ENCODE measurements at places on chromosomes 5 and 9. TPM values are rescaled to one million over a fixed set of nuclear protein-coding genes. Genes with fewer than 3 reads are reported as not detected.

Gene IFNA21
- not detected for total RNA-seq

Gene FAT2
- not detected for total RNA-seq

Gene IL17B
- total RNA-seq: 46.8 TPM

Gene MPDZ
- total RNA-seq: 46.2 TPM

Gene TPRN
- 2.8 TPM for total RNA-seq

Gene SLC45A2
- total RNA-seq: not detected

Gene CDH10
- total RNA-seq: not detected

Gene PRSS3
- not detected for total RNA-seq

Gene CDC37L1
- 17.2 TPM for total RNA-seq

Gene MARVELD2
- total RNA-seq: not detected

Gene REEP2
- 3.5 TPM for total RNA-seq

Gene GFI1B
- not detected for total RNA-seq

Gene MELK
- total RNA-seq: not detected

Gene RUSC2
- 116 TPM for total RNA-seq

Gene COL5A1
- 99.6 TPM for total RNA-seq

Gene FRMD3
- total RNA-seq: 8.5 TPM

Gene FOXD4L5
- total RNA-seq: not detected

Gene CER1
- not detected for total RNA-seq

Gene PPP3R2
- not detected for total RNA-seq

Gene TSTD2
- 1.4 TPM for total RNA-seq

Gene IL5
- total RNA-seq: not detected

Gene ANKRD18A
- total RNA-seq: not detected

Gene PCSK5
- total RNA-seq: 66.3 TPM

Gene SCGB3A2
- not detected for total RNA-seq

Gene LCN15
- total RNA-seq: not detected

Gene PCAT7
- total RNA-seq: not detected

Gene MAT2B
- 21.8 TPM for total RNA-seq

Gene MSX2
- not detected for total RNA-seq

Gene RLN1
- total RNA-seq: not detected

Gene OR1J2
- not detected for total RNA-seq

Gene CLTB
- 189 TPM for total RNA-seq

Gene CCL27
- 9.3 TPM for total RNA-seq

Gene RCL1
- total RNA-seq: 28.3 TPM

Gene SIT1
- total RNA-seq: not detected

Gene ZNF366
- 7.9 TPM for total RNA-seq

Gene SOWAHA
- not detected for total RNA-seq

Gene ZNF883
- not detected for total RNA-seq

Gene AK8
- total RNA-seq: not detected

Gene KIF20A
- total RNA-seq: not detected

Gene CDX1
- not detected for total RNA-seq

Gene LMBRD2
- 24.5 TPM for total RNA-seq

Gene YTHDC2
- total RNA-seq: 8.3 TPM

Gene BAAT
- 0.53 TPM for total RNA-seq

Gene NSUN2
- total RNA-seq: 19.1 TPM

Gene ANKRD33B
- 7.2 TPM for total RNA-seq

Gene ROPN1L
- not detected for total RNA-seq

Gene AP3B1
- total RNA-seq: 37.3 TPM

Gene APBA1
- total RNA-seq: 8.7 TPM

Gene SPATA31A3
- total RNA-seq: not detected

Gene ECM2
- 20.1 TPM for total RNA-seq

Gene TMEM245
- 49.7 TPM for total RNA-seq

Gene SMC2
- total RNA-seq: 2.4 TPM

Gene PRRX2
- 112 TPM for total RNA-seq

Gene CCDC180
- total RNA-seq: 4.8 TPM

Gene SHC3
- 0.85 TPM for total RNA-seq

Gene CCDC192
- total RNA-seq: not detected

Gene PHF24
- not detected for total RNA-seq

Gene DRD1
- 0.11 TPM for total RNA-seq

Gene PLCXD3
- total RNA-seq: 7.2 TPM
